MV-4-11 (cell line): ENCODE measurements at places on chromosomes 3 and 15.
A peak's percentile ranks its signal among the peaks of the same experiment; 100 is the strongest.

DNA sequence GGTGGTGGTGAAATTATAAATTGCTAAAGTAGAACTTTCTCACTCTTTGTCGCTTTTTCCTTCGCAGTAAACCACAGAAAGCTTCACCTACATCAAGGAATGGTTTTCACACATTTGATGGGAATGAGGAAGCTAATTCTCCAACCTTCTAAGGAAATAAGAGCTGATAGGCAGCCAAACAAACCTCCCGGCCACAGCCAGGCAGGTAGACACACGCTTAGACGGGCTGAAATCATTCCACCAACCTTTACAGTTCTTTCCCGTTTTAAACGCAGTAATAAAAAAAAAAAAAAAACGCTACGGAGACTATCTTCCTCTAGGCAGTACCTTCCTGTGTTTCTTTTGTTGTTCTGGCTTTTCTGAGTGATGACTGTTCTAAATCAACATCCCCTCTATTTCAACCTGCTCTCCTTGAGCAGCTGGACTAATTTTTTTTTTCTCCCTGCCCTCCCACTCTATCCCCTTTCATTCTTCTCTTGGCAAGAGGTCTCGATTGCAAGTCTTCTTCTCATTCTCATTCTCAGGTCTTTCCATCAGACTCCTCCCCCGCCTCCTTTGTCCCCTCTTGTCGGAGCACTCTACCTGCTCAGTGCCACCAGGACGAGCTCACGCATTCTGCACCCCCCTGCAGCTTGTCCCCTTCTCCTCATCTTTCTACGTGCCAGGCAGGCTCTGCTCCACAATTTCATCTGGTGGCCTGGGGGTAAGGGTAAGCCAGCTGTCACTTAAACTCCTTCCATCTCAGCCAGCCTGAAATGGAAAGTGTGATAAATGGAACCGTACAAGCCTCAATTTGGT, 391.1 kb upstream of the MDFIC2 start:
- DNase-seq = no peak

DNA sequence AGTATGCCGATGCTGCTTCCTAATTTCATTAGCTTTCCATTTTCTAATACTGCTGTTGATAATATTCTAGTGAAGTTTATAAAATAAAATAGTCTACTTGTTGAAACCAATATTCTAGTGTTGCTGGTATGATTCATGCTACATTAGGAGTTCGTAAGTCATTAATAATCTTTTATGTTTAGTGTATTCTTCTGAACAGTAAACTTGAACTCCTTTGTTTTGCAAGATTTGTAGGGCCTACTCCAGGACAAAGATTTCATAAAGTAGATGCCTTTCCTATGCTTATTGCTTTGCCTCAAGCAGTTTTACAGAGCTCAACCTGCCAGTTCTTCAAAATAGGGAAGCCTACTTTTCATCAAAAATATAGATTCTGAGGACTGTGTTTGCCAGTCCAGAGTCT, 111.5 kb downstream of the RSRC1 start:
- DNase-seq = no peak

GRCh38 chr3:100936931-100937330, 56.3 kb downstream of the ABI3BP start:
- no peak for DNase-seq

GRCh38 chr3:15500107-15500724, 21.3 kb downstream of the COLQ start:
- DNase-seq = peak; percentile 22

GRCh38 chr3:156801746-156802145, 24.4 kb upstream of the LEKR1 start:
- DNase-seq = no peak

DNA sequence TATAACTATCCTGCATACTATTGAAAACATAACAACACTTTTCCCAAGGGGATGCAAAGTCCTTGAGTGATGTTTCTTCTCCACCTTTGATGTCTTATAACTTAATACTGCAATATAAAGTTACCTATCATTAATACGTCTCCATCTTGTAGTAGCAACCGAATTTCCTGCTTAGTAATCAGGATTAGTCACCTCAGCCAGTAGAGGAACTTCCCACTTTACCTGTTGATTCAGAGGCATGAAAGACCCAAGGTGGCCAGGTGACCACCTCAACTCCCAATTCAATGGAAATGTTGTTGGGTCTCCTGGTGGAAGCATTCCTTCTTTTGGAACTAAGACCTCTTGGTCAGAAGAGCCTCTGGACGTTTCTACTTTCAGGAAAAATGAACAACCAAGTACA, 3.5 kb upstream of the TMCC1 start:
- no peak for DNase-seq

GRCh38 chr3:16319307-16319706, 54.3 kb downstream of the OXNAD1 start:
- no peak for DNase-seq

DNA sequence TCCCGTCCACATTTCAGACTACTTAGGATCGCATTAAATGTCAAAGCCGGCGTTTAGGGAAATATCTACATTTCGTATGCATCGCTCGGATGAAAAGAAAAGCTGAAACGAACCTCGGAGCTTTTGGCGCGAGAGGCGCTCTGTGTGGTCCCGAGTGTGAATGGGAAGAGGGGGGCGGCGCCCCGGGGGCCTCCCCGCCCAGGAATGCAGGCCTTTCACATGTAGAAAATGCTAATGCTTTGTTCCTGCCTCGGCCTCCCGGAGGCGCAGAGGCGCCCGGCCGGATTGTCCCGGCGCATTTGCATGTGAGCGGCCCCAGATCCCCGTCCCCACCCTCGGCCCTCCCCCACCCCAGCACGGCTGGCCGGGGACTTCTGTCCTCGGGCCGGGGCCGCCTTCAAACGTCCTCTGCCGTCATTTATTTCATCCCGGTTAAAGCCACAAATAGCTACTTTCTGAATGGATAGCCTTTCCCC, 37.0 kb upstream of the TRIM71 start:
- no peak for DNase-seq

DNA sequence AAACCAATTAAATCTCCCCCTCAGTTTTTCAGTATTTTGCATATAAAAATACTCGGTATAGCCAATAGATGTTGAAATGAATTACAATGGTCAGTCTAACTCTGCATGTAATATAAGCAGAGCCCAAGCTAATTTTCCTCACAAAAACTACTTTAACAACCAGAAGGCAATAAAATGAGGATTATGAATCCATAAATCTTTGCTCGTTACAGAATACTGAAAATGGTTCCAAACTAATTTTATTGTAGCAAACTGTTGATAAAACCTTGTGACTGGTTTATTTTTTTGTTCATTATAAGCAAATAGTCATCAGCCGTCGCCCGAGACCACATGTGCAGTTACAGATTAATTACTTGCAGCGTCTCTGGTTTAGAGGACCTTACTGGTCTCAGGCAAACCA, 183.2 kb downstream of the SSR3 start:
- DNase-seq = no peak

DNA sequence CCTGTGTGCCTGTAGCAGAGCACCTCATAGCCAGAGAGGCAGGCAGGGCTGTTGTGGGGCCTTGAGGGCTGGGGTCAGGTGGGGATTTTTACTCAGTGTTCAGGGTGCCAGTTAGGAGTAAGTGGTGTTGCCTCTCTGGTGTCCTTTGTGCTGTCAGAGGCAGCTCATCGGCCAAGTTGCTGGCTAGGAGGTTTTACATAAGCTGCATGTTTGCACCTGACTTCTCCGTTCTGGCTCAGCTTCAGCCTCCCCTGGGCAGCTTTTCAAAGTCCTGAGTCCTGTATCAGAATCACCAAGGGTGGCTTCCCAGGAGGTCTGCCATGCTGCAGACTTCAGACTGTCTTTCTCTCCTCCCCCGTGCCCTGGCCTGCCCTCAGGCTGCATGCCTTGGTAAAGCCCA, 242.6 kb upstream of the TPM1 start:
- no peak for DNase-seq

DNA sequence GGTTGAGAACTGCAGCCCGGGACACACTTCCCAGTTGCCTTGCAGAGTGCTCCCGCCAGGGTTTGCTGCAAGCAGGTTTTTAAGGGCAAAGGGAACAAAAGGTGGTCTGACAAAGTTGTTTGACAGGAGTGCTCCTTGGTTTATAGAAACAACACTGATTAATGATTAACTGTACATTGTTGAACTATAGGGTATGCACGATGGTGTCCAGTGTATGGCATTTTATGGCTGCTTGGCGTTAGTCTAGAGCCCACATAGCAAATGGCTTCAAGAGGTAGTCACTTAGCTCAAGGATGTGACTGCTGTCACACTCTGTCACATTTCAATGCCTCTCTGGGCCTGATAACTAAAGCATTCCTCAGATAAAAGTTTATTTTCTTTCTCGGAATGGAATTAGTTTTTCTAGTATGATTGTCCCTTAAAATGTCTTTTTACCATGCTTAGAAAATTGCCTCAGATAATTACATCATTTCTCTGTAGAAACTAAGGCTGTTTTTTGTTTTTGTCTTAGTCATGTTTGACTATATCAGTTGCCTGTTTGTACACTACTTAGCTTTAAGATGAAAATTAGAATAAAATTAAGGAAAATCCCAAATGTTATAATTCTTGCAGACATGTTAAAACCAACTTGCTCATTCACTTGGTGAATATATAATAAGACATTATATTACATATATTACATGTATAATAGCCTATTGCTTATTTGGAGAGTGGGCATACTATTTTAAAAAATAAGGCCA, 61.3 kb upstream of the GATM start:
- DNase-seq = no peak

DNA sequence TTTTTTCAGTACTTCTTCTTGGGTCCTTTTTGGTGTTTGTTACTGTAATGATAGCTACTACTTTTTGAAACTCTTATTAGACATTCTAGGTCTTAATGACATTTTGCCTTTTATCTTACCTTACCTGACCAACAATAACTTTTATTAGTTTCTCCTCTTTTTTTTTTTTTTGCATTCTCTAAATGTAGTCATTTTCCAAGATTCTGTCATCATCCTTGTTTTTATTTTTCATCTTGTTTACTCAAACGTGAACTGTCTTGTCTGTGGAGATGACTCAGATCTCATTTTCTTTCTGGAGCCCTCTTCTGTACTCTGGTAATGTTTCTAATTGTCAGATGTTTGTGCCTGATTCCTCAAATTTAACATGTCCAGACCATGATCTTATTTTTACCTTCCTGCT, 2.9 kb downstream of the ABHD5 start:
- DNase-seq = no peak

- no peak for DNase-seq
Measured at GRCh38 chr15:63994073-63994600, 52.1 kb downstream of the DAPK2 start.

DNA sequence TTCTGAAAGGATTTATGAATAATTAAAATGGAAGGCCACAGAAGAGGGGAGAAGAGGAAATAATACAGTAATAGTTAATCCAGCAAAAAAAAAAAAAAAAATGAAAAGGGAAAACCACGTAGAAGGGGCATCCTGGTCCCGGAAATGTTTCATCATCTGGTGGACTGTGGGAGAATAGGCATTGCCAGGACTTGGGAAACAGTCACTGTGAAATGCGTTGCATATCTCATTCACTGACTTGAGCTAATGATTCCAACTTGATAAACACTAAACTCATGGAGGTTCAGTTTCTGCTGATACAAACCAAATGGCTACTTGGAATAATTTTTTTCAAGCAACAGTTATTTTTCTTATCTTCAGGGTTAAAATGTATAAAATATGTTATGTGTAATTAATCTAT, 3.2 kb downstream of the XCR1 start:
- DNase-seq = no peak

DNA sequence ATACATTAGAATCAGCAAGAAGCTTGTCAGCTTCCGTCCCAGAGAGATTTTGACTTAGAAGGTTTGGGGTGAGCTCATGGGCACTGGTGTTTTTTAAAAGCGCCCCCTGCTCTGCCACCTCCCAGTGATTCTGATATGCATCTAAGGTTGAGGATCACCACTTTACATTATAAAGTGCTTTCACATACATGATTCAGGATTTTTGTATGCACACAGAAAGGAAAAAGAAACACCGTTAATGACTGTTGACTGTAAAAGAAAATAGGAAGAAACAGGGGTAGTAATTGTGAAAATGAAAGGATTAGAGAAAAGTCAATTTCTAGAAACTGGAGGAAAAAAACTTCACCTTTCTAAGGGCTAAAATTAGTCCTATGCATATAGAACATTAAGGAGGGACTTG, 104.9 kb upstream of the ZBED2 start:
- DNase-seq = no peak

- no peak for DNase-seq
Measured at GRCh38 chr3:141790171-141790570, 27.0 kb downstream of the GRK7 start.

DNA sequence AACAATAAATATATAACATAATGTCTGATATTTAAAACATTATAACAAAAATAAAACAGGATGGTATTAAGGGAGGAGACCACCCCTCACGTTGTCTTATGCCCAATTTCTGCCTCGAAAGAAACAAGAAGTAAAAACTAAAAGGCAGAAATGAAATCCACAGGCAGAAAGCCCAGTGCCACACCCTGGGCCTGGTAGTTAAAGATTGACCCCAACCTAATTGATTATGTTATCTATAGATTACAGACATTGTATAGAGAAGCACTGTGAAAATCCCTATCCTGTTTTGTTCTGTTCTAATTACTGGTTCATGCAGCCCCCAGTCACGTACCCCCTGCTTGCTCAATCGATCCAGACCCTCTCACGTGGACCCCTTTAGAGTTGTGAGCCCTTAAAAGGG, 22.3 kb upstream of the ACP3 start:
- DNase-seq = no peak

- no peak for DNase-seq
Measured at GRCh38 chr15:68311859-68312557, 34.5 kb downstream of the FEM1B start.

DNA sequence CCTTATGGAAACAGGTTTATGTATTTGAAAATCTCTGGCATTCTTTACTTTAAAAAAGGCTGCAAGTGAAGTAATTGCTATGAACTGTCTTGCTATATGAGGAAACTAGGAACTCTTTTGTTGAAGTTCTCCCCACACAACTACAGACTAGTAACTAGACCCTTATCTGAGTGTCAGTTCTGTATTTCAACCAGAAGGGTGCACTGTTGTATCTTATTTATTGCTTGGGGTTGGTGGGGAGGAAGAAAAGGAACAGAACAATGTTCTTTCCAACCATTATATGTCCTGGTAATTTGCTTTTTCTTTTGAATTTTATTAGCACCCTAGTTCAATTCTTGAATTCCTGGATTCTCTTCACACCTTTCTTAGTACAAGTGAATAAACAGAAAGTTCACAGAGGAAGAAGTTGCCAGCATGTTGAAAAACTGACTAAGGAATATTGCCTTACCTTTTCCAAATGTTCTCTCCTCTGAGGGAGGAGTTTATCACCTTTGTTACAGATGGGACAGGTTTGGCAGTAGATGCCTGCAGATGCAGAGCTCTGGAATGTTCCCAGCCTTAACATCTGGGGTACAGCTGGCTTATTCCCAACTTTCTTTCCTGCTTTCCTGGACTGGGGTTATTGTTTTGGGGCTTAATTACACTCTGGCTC, 162.4 kb upstream of the CFAP20DC start:
- peak; percentile 32 for DNase-seq

GRCh38 chr3:188345223-188345622, 191.3 kb downstream of the LPP start:
- DNase-seq = no peak

DNA sequence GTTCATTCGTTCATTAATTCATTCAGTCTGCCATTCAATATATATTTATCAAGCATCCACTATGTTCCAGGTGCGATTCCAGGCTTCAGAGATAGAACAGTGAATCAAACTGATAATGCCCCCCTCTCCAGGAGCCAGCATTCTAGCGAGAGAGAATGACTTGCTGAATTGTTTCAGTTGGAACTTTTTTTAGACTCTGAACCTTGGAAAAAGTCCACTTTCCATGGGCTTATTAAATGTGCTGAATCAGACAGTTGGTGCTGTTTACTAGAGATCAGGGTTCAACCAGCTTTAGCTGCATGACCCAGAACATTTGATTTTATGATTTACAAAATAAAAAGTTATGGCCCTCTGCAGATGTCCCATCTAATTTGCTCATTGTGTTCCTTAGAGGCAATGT, 213.2 kb downstream of the THSD4 start:
- no peak for DNase-seq
